Stimulated activated CD4-positive, alpha-beta T cell treated with anti-CD3 and anti-CD28 coated beads, Interleukin-4, amount 100 ng/mL, for 4 hours (primary cell): ENCODE measurements at places on chromosomes 1 and 21.
A peak's percentile ranks its signal among the peaks of the same experiment; 100 is the strongest.

DNA sequence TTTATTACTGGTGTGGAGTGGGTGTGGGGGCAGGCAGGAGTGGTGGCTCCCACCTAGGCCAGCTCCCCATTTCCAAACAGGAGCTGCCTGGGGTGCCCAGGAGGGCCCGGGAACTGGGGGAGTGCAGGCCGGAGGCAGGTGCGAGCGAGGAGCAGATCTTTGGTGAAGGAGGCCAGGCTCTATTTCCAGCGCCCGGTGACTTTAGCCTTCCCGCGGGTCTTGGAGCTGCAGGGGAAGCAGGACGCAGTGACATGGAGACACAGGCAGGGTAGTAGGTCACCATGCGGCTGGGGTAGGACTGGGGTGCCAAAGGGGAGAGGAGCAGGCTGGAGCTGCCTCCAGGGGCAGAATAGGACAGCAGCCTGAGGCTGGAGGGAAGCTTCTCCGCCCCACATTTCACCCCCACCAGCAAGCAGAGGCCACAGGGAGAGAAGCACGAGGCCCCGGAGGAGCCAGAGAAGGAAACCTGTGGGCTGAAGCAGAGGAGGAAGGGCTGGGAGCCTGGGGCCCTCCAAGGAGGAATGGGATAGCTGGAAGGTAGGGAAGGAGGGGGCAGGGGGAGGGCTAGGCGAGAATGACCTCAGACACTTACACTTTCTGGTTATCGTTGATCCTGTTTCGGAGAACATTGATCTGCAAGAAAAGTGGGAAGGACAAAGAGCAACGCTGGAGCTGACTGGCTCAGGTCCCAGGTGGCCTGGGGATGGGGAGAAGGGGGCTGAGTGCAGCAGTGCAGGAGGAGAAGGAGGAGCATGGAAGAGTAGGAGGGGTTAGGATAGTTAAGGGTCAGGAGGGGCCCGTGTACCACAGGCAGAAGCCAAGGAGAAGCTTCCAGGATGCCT lies 18.2 kb downstream of the TNNT2 start:
- no peak for DNase-seq

DNA sequence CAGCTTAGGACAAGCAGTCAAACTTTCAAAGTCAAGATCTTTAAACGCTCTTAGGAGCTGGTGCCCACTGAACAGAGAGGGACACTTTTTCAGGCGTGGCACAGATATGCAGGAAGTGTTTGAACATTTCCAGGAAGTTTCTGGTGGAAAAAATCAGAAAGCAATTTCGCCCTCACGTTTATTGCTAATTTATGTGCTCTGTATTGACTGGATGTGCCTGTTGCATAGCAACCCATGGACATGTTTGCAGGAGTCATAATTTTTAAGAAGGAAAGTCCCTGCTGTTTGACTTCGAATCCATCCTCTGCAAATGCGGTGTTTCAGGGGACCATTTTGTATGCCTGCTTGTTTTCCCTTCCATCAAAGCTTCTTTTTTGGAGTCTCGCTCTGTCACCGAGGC lies 239.9 kb upstream of the IRF2BP2 start:
- DNase-seq = no peak

- no peak for DNase-seq
These were observed 54.9 kb downstream of the WDR64 start for GRCh38 chr1:241706967-241707366.

GRCh38 chr1:12275370-12275769 lies 45.5 kb downstream of the VPS13D start:
- DNase-seq = peak; percentile 39

DNA sequence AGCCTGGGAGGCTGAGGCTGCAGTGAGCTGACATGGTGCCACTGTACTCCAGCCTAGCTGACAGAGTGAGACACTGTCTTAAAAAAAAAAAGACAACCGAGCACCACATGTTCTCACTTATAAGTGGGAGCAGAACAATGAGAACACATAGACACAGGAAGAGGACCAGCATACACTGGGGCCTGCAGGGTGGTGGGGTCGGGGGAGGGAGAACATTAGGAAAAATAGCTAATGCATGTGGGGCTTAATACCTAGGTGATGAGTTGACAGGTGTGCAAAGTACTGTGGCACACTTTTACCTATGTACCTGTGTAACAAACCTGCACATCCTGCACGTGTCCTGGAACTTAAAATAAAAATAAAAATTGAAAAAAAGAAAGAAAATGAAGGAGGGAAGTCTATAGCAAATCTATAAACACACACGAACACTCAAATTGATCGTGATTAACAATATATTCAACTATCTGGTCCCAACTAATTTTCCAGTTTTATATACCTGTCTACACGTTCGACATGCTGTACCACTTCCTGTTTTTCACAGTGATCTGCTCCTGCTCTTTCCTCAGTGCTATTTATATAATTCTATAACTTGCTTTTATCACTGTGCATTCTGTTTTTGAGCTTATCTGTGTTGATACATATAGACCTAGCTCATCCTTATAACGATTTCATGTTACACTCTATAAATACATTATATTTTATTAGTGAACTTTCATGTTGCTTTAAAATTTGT lies 27.2 kb downstream of the AK5 start:
- no peak for DNase-seq

- DNase-seq = no peak
These were observed 131.6 kb downstream of the ETS2 start for GRCh38 chr21:38937286-38937790.

DNA sequence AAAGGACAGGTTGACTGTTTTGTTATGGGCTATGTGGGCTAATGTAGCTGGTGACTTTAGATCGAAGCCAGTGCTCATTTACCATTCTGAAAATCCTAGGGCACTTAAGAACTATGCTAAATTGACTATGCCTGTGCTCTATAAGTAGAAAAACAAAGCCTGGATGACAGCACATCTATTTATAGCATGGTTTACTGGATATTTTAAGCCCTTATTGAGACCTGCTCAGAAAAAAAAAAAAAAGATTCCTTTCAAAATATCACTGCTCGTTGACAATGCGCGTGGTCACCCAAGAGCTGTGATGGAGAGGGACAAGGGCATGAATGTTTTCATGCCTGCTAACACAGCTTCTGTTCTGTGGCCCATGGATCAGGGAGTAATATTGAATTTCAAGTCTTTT lies 48.1 kb downstream of the CAMSAP2 start:
- DNase-seq = no peak
